Stimulated activated CD8-positive, alpha-beta memory T cell treated with anti-CD3 and anti-CD28 coated beads, Interleukin-15, amount 100 ng/mL, for 24 hours (primary cell): ENCODE measurements at places on chromosomes 7 and 10.

- no peak for DNase-seq
Measured at GRCh38 chr7:91263384-91264045, 718 bp upstream of the FZD1 start.

DNA sequence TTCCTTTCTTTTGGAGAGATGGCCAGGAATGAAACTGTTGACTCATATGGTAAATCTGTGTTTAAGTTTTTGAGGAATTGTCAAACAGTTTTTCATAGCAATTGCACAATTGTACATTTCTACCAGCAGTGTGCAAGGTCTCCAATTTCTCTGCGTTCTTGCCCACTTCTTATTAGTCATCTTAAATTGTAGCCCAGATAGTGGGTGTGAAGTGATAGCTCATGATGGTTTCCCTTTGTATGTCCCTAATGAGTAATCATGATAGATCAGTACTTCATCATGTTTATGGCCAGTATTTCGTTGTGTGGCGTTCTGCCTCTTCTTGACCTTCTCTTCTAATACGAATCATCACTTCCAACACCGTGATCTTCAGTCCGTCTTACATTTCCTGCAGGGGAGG lies 136.3 kb downstream of the DOCK1 start:
- no peak for DNase-seq

DNA sequence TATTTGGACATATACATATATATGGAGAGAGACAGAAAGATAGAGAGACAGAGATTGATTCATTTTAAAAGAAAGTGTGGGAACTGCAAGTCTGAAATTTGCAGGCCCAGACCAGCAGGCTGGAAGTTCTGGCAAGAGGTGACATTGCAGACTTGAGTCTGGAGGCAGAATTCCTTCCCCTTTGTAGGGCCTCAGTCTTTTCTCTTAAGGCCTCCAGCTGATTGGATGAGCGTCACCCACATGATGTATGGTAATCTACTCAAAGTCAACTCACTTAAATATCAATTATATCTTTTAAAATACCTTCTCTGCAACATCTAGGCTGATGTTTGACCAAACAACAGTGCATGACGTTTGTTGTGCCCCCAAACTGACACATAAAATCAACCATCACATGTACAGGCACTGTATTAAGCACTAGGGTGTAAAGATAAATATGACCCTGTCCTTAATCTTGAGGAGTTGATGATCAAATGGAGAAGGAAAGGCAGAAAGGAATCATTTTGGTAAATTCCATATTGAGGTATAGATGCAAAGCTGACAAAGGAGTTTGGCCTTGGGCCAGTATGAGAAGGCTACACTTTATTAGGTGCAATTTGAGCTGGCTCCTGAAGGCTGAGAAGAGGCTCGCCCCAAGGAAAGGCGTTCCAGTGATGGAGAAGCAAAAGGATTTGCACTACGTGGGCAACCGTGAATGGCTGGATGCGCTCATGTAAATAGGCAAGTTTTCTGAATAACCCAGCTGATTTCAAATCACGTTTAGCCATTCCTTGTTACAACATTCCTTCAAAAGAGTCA lies 52.6 kb downstream of the BPGM start:
- no peak for DNase-seq

DNA sequence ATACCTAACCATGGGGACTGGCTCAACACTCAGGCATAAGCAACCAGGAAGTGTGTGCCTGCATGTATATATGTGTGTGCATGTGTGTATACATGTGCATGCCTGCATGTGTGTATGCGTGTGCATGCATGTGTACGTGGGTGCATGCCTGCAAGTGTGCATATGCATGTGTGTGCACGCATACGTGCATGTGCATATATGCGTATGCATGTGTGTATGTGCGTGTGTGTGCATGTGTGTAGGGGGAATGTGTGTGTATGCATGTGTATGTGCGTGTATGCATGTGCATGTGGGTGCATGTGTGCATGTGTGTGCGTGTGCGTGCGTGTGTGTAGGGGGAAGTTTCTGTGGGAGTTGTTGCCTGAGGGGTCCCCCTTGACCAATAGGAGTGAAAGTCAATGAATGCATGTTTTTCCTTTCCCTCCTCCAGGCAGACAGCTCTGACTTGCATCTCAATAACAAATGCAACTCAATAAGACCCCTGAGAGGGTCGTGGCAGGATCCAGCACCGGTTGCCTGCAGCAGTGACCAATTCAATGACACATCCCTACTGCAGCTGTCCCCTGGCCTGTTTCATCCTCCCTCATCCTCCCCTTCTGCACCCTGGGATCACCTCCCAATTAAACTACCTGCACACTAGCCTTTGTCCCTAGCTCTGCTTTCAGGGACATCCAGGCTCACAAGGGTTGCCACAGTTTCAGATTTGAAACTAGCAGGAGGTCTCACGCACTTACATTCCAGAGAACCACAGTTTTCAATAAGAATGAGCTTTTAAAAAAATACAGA lies 27.0 kb upstream of the FZD8 start:
- DNase-seq, result no peak

DNA sequence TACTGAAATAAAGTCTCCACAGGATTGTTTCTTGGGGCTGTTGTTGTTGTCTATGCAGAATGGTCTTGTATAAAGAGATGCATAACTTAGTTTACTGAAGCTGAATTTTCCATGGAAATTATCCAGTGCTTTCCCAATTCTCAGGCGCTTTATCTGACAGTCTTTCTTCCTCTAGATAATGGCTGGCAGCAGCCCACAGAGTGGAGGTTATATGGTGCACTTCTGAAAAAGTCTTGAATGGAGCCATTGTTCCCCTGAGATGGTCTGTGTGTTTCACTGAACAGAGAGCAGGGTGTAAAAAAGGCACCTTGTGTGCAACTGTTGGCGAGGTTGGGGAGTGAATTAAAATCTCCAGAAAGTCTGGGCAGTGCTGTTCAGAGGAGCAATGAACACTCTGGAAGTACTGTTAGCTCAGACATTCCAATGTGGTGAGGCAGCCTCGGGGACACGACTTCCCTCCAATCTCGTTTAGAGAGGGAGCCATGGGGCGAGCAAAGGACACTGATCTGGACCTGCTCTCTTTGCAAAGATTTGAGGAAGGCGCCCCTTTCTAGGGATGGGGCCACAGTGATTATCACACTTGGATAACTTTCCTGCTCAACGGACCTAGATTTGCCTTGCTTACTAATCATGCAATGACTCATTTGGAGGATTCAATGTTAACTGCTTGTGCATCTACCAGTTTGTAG lies 2.0 kb upstream of the PLCE1 start:
- no peak for DNase-seq

DNA sequence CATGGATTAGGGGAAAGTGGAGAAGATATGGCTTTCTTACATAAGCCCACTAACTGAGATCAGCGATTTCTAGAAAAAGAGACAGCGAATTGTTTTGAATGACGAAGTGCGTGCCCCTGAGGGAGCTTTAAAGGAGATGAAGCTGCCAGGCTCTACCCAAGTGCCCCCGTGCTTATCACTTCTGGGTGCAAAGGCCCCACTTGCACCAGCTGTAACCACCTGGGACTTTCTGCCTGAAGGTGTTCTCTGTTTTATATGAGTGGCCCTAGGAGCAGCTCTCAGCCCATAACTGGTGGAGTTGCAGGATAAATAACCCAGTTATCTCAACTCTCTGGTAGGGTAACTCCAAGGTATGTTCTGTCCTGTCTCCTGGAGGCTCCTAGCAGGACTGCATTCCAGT lies 20.4 kb upstream of the CARD11 start:
- DNase-seq, result no peak

GRCh38 chr10:91800182-91800581 lies 2.0 kb downstream of the TNKS2 start:
- no peak for DNase-seq

GRCh38 chr10:96244354-96244753 lies 27.0 kb downstream of the BLNK start:
- no peak for DNase-seq

DNA sequence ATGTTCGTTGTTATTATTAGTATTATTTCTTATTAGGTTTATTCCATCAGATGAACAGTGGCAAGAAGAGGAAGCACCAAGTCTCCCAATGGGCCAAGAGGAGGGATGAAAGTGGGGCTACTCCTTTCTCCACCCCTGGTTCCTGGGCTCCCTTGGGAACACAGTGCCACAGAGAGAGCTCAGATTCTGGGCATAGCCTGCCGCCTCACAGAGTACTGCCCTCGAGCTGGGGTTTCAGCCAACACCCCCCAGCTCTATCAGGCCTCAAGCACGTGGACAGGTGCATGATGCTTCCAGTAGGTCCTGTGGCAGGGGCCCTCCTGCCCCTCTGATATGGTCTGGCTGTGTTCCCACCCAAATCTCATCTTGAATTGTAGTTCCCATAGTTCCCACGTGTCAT lies 103.6 kb upstream of the RNF32 start:
- DNase-seq, result no peak

GRCh38 chr7:2012981-2013380 lies 219.8 kb downstream of the MAD1L1 start:
- DNase-seq, result no peak

DNA sequence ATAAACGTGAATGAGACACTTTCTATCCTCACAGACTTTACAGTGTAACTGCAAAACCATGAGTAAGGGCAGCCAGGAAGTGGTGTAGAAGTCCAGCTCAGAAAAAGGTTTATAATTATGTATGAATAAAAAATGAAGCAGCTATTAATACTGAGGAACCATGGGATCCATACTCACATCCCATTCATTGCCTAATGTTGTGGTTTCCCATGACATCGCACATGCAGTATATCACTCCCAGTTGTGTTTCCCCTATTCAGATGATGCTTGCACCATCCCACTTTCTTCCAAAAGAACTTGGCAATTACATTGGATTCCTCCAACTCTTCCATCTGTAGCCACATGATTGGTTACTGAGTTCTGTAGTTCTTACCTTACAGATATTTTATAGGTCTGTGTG lies 74.5 kb upstream of the SEMA3D start:
- no peak for DNase-seq

GRCh38 chr10:77780180-77780579 lies 142.6 kb upstream of the KCNMA1 start:
- DNase-seq, result no peak
